ENCODE measurements at places on chromosomes 4 and X.

DNA sequence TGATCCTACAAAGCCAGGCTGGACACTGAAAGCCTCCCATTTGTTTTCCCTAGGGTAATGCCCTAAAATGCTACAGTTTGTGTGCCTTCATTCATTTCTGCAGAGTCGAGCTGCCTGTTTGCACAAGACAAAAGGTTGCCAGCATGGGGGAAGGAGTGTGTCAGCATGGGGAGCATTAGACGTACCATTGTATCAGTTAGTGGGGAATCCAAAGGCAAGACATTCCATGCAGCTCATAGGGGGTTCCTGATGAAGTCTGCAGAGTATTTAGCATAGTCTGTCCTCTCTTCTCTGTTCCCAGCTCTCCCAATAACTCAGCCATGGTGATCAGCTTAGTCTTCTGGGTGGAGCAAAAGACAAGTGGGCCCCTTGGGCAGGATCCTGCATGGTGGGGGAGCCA lies 276.9 kb upstream of the PCDH7 start:
- no peak for DNase-seq

DNA sequence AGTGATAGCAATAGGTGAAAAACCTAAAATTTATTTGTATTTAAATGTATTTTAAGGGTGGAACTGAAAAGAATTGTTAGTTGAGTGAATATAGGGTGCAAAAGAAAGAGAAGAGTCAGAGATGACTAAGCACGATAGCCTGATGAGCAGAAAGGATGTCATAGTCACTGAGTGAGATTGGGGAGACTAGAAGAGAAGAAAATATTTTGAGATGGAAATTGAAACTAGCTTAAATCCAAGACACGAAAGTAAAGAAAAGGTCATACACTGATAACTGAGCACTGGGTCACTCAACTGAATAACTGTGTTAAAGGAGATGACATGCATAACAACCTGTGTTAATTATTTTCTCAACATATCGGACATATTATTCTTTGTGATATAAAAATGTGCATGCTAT lies 55.5 kb downstream of the SPANXN4 start:
- no peak for DNase-seq

DNA sequence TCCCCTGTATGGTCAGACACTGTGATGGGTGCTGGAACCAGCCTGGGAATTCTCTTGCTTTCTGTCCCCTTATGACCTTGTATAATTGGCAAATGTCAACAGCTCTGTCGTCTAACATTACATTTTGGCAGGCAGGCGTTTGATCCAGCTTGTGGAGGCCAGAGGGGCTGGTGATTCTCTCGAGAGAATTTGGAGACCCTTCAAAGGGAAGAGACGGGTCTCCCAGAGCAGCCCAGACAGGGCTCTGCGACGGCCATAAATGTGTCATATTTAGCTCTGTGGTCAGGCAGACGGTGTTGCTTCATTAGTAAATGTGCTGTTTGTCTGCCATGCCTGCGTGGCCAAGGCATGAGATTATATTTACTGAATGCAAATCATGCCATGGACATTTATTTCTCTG lies 68.7 kb downstream of the SORCS2 start:
- DNase-seq, result no peak

DNA sequence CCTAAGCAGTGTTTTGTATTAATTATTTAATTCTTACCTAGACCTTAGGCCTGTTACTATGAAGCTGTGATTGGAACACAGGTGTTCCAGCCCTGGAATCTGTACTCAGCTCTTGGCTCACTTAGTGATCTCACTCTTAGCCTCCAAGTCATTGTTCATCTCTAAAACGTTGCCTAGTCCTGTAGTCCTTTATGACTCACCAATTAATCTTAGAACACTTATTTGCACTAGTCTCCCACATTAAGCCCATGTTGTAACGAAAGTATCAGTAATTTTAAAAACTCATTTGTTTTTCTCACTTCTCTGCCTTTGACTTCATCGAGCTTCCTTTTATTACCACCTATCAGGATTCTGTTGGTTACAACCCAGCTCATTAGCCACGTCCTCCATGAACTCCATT lies 1224.7 kb upstream of the TENM3 start:
- DNase-seq, result no peak

GRCh38 chr4:130257271-130257670 lies 1161.3 kb downstream of the C4orf33 start:
- DNase-seq, result no peak

- no peak for DNase-seq
Measured at GRCh38 chrX:13894888-13895565, 78.1 kb upstream of the GPM6B start.

- DNase-seq, result no peak
Measured at GRCh38 chr4:183202523-183202922, 103.5 kb downstream of the WWC2 start.

- no peak for DNase-seq
Measured at GRCh38 chr4:48197643-48198237, 63.7 kb upstream of the TXK start.

- no peak for DNase-seq
Measured at GRCh38 chr4:94634271-94634670, 123.5 kb upstream of the BMPR1B start.

DNA sequence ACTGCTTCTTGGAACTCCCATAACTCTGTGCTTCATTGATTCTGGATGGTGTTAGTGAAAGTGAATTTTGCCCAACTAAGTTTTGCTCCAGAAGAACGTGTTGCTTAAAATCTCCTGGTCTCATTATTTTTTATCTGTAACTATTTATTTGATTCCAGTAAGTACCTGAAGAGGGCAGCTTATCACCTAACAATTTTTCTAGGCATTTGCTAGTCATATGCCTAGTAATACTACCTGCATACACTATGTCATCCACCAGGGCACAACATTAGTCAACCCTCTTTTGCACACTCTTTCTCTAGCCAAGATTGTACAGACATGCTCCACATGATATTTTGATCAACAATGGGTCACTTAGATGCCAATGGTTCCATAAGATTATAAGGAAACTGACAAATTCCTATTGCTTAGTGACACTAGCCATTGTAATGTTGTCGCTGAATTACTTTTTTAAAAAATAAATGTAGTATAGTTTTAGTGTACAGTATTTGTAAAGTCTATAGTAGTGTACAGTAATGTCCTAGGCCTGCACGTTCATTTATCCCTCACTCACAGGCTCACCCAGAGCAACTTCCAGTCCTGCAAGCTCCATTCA lies 499.9 kb upstream of the AADAT start:
- DNase-seq, result no peak

- no peak for DNase-seq
Measured at GRCh38 chrX:133399411-133399810, 15.9 kb downstream of the GPC4 start.

DNA sequence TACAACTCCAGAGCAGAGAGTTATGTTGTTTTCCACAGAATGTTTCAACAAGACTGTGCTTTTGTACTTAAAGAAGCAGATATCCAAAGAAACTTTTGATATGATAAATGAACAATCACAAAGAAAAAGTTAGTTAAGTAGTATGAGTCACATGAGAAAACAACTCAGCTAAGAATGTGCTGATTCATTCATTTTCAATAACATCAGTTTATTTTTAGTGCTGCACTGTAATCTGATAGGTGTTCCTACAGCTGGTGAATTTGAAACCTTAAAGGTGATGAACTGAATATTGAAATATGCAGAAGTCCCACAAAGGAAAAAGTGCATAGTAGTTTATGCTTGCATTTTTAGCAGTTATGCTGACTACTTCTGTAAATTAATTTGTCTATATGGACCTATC lies 180.3 kb upstream of the TENM3 start:
- DNase-seq, result no peak

GRCh38 chrX:104118765-104119164 lies 6.4 kb downstream of the ZCCHC18 start:
- DNase-seq, result no peak

- DNase-seq, result no peak
Measured at GRCh38 chr4:122170775-122171174, 18.6 kb downstream of the BLTP1 start.

DNA sequence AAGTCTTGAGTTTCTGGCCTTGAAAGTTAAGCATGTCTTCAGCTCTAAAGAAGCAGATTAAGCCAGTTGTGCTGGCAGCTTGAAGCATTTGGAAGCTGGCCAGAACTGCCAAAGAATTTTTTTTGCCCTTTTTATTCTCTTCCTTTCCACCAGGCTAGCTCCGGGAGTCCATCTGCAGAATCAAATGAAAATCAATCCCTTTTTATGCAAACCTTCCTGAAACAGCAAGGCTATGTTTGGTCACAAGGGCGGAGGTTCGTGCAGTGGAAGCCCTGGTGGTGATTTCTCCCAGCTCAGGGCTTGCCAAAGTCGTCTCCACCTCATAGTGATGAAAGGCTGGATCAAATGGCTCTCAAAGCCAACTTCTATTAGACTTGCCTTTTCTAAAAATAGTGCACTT lies 21.6 kb upstream of the C4orf54 start:
- no peak for DNase-seq

DNA sequence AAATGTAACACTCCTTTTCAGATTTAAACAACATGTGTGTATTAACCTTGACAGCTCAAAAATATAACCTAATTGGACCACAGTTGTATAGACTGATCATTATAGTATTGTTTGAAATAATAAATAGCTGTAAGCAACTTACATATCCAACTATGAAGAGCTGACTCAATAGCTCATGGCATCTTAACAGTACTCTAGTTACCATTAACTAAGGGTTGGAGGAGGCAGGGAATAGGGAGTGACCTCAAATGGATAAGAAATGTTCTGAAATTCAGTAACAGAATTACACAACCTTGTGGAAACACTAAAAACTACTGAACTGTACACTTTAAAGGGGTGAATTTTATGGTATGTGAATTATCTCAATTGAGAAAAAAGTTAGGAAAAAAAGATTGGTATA lies 136.5 kb upstream of the CPEB2 start:
- no peak for DNase-seq

DNA sequence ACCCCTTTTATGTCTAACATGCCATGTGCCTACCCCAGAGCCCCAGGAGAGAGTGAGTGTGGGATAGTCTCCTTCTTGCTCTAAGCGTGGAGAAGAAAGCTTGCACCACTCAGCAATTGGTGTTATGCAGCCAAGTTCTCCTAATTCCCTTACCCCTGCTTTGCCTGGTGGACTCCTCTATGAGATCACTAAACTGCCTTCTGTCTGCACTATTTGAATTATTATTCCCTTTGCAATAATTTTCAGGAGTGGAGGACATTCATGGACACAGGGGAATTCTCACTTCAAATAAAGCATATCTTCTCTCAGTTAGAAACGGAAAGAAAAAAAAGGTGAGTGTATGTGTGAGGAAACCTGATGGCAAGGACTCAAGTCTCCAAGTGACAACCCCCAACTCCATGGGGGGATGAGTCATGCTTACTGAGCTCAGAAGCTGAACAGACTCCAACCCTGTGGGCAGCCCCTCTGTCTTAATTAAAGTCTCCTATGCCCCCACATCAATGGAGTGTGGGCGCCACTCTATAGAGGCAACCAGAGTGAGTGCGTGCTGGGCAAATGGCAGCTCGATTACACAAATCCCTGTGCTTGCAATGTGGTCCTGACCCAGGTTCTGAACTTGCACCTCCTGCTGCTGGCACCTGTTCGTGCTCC lies 381.9 kb downstream of the RAB28 start:
- no peak for DNase-seq

GRCh38 chr4:181193131-181193930 lies 1049.9 kb upstream of the TENM3 start:
- DNase-seq, result no peak

GRCh38 chrX:27889878-27890277 lies 82.1 kb downstream of the MAGEB10 start:
- DNase-seq, result no peak

- DNase-seq, result no peak
Measured at GRCh38 chr4:109979920-109980717, 67.4 kb downstream of the EGF start.

DNA sequence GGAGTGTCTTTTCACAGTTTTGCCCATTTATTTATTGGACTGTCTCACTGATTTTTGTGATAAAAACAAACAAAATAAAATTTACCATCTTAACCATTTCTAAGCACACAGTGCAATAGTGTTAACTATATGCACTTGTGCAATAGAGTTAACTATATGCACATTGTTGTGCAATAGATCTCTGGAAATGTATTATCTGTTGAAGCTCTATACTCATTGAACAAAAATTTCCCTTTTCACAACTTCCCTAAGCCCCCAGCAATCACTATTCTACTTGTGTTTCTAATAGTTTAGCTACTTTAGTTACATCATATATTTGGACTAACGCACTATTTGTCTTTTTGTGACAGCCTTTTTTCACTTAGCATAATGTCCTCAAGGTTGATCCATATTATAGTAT lies 59.7 kb upstream of the BEX4 start:
- no peak for DNase-seq

DNA sequence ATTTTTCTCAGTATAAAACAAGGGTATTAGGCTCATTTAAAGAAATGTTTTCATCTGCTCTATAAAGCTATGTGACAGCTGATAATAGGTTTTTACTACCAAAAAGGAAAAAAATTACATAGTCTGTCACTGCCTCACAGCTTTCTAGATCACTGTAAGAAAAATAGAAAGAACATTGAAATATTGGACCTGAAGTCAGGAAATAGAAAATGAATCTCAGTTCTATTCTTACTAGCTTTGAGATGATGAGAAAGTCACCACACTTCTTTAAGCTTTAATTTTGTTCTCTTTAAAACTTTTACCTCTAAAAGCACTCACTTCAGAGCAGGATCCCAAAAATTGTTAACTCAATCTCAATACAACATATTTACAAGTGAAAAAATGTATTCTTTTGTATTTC lies 45.3 kb upstream of the CAMK2D start:
- no peak for DNase-seq

DNA sequence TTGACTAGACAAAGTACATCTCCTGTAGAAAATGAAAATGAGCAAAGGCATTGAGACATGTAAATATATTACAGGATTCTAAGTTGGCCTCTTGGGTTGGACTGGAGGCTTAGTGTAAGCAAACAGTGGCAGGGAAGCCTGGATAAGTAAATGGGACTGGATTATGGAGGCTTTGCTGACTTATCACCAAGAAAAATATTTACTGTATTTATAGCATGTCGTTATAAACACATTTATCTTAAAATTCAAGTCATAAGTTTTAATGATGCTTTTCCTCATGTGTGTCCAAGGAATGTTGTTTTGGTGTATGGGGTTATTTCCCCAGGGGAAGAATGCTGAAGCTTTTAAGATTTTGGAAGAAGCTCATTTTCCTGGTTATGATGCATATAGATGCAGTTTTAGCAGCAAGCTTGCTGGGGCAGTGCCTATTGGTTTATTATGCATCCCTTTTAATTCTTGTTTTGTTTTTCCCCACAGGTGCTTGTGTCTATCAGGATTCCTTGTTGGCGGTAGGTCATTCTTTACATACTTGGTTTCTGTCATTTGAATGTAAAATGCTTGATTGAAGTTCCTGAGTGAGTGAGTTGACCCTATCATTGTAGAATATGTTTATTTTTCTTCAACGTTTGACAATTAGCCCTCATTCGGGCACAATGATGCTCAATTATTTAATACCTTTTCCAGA lies 8.5 kb downstream of the FRAS1 start:
- DNase-seq, result no peak

DNA sequence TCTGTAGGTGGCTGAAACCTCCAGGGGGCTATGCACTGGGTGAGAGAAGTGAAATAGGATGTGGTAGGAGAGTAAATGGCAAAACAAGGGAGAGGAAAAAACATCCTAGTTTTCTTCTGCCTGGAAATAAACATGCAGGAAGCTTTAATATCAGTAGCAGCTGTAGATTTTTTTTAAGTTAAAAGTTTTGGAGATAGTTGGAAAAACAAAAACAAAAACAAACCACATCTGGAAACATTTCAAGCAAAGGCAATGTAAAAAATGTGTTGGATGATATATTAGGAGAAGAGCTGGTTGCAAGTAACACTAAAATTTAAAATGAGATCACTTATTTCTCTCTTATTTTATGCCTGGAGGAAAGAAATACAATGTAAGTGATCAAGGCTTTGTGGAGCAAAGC lies 388.0 kb downstream of the SPRY1 start:
- no peak for DNase-seq

Data from stimulated activated CD8-positive, alpha-beta memory T cell treated with anti-CD3 and anti-CD28 coated beads, Interleukin-4, amount 100 ng/mL, for 48 hours (primary cell).